ENCODE measurements at places on chromosomes 6 and 20. TPM values are rescaled to one million over a fixed set of nuclear protein-coding genes. Genes with fewer than 3 reads are reported as not detected.

The VAPB gene
- total RNA-seq = 56.3 TPM

The COL10A1 gene
- not detected for total RNA-seq

The NOX3 gene
- total RNA-seq = not detected

The SHLD1 gene
- total RNA-seq = 8.5 TPM

The PBOV1 gene
- total RNA-seq = not detected

- no peak overlapping the region for H3K27ac ChIP-seq
- H3K4me3 ChIP-seq = no peak overlapping the region
- H3K4me1 ChIP-seq = no peaks in the 10 kb centered on the region
- no peak for DNase-seq
Measured at GRCh38 chr6:83472767-83473166, 39.6 kb upstream of the PRSS35 start.

- DNase-seq = no peak
- no peaks in the 10 kb centered on the region for H3K27me3 ChIP-seq
- H3K36me3 ChIP-seq = no peaks in the 10 kb centered on the region
- H3K4me1 ChIP-seq = peaks cover 24% of the 10 kb centered on the region
Measured at GRCh38 chr6:23145781-23146180, 576.4 kb downstream of the HDGFL1 start.

- no peak for DNase-seq
- H3K27ac ChIP-seq = no peak overlapping the region
- no peaks in the 10 kb centered on the region for H3K4me1 ChIP-seq
- H3K36me3 ChIP-seq = peaks cover 17% of the 10 kb centered on the region
Measured at GRCh38 chr6:36615018-36615761, 21.0 kb downstream of the SRSF3 start.

- H3K36me3 ChIP-seq = peaks cover 3% of the 10 kb centered on the region
- H3K4me1 ChIP-seq = peaks cover 9% of the 10 kb centered on the region
- peak overlapping the region; percentile 73 for H3K4me3 ChIP-seq
- DNase-seq = no peak
- H3K27me3 ChIP-seq = peaks cover 39% of the 10 kb centered on the region
Measured at GRCh38 chr6:144007478-144008119, 460 bp downstream of the PLAGL1 start.

- DNase-seq = no peak
- peaks cover 3% of the 10 kb centered on the region for H3K4me1 ChIP-seq
- no peak overlapping the region for H3K4me3 ChIP-seq
- H3K36me3 ChIP-seq = no peaks in the 10 kb centered on the region
- no peak overlapping the region for H3K27ac ChIP-seq
Measured at GRCh38 chr6:33483678-33484077, 29.3 kb downstream of the ZBTB9 start.

Data from progenitor cell of endocrine pancreas (in vitro differentiated cells).